ENCODE measurements at places on chromosomes 6 and 20.
A peak's percentile ranks its signal among the peaks of the same experiment; 100 is the strongest.

DNA sequence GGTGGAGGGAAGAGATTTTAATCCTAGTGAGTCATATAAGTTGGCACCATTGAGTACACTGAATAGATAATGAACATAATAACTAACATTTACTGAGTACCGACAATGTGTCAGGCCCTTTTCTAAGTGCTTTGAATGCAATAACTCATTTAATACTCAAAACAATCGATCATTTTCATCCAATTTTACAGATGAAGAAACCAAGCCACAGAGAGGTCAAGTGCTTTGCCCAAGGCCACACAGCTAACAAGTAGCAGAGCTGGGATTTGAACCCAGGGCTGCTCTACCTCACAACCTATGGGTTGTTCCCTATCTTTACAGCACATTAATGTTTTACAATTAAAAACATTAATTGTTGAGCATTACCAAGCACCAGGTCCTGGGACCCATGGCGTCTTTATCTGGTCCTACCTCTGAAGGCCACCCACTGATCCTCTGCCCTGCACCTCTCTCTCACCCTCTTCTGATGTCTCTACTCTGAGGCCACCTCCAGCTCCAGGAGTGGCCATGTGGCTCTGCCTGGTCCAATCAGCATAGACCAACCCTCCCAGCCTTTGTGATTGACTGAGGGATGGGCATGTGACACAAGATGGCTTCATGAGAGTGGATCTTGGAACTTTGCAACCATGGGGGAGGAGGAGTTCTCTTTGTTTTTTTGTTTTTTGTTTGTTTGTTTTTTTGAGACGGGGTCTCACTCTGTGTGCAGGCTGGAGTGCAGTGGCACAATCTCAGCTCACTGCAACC lies 83.9 kb downstream of the KCNB1 start:
- DNase-seq: no peak

GRCh38 chr20:8361006-8361652 lies 229.1 kb downstream of the PLCB1 start:
- peak; percentile 23 for DNase-seq

- no peak for DNase-seq
Observed at GRCh38 chr6:158476389-158476788, 83.5 kb upstream of the TMEM181 start.

GRCh38 chr20:13515796-13516558 lies 122.8 kb downstream of the TASP1 start:
- no peak for DNase-seq

DNA sequence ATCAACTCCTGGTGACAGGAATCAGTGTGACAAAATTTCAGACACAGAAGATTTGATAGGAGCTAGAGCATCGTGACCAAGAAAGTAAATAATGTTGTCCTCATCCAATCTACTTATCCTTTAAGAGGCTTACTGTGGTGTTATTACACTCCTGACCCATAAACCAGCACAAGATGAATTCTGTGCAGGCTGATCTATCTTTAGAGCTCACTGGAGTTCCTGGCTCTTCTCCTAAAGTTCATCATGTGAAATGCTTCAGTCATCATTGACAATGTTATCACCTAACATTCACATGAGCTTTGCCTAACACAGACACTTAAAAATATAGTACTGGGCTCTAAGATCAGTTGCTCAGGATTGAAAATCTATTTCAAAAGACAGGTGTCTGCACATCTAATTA lies 271.0 kb upstream of the HSF2 start:
- DNase-seq: no peak

DNA sequence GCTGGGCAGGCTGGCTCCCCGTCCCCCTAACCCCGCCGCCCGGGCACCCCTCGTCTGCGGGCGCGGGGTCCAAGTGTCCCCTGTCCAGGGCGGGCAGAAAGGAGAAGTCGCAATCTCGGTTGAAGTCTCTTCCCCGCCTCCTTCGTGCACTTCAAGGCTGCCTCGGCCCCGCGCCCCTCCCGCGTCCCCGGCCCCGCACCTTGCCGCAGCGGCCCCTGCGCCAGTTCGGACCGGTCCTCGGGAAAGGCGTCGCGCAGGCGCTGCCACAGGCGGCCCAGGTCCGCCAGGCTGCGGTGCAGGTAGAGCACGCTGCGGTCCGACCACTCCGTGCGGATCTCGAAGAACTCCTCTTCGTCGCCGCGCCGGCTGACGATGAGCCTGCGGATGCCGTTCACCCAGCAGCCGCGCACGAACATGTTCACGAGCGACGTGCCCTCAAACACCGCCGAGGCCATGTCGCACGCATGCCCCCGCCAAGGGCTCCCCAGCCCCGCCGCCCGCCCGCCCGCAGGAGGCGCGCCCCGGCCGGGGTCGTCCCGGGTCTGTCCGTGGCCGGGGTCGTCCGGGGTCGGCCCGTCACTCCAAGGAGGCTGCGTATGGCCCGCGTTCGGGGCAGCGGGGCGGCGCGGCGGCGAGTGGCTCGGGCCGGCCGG lies at the start of gene PXDC1:
TSS of gene PXDC1 (minus strand) at position 637 of the 653 bp plus-strand sequence. CDS start at position 455, 182 bp downstream.
- no peak for DNase-seq

- no peak for DNase-seq
Observed at GRCh38 chr6:117924690-117925089, 17.6 kb downstream of the SLC35F1 start.

DNA sequence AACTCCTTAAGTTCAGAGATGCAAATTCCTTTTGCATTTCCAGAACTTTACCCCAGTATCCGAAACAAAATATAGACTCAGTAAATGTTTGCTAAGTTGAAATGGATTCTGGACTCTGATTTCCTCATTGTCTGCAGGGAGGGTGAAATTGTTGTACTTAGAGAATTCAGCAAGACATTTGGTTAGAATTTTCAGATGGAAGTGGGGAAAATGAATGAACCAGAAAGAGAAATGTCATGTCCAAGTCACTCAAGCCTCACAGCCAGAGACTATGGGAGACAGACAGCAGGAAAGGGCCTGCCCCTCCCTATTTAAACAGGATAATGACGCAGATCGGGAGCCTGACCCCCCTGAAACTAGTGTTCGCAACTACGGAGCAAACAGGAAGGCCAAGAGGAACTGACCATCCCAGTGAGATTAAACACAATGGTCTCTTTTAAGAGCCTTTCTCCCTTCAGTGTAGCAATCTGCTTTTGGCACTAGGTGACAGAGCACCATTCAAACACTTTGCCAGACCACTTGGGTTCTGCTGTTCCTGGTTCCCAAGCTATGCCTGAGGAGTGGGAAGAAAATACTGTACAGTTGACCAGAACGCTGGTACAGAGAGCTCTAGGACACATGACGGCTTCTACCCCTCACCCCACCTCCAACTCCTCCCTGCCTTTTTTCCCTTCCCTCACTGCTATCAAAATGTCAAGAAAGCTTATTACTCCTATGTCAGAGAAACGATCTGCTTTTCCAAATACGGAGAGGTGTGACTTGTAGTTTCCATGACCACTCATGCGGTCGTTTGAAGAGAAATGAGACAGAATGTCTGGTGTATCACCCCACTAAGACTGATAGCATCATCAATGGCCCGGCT lies 13.7 kb downstream of the NEDD9 start:
- DNase-seq: no peak

DNA sequence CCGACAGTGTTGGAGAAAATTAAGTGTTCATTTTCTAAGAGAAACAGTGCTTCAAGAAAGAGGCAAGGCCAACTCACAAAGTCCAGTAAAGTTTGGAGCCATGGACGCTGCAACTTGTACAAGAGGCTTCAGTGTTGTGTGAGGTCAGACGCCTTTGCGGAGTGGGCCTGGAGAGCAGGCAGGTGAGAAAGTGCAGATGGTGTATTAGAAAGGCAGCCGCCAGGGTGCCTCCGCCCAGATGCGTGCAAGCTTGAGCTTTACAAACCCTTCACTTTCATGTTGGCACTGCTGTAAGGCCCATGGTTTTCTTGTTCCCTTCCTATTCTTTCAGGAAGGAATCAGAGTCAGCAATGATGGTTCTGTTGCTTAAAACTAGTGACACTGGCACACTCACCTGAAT lies 25.4 kb upstream of the EXOC2 start:
- DNase-seq: no peak

- DNase-seq: peak; percentile 30
Observed at GRCh38 chr6:148064406-148065134, 278.1 kb upstream of the SASH1 start.

DNA sequence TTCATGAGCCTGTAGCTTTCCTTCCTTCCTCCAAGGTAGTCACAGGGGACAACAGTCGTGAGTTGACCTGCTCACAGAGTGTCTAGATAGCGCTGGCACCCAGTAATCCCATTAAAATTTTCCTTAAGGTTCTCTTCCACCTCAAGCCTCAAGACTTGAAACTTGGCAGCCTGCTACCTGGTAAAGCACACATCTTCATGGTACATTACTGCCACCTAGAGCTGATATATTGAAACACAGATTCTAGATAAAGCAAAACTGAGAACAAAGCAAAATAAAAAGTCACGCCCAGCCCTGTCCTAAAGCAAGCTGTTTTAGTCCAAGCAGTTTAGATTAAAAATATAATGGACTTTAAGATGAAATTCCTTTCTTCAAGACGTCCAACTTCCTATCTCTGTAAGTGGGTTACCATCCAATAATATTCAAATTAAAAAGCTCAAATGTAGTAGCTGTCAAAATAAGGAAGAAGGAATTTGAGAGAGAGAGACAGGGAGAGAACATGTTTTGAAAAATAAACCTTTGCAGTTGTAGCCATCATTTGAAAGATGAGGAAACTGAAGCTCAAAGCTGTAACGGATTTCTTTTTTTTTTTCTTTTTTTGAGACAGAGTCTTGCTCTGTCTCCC lies 50.7 kb upstream of the CD83 start:
- peak; percentile 82 for DNase-seq

GRCh38 chr6:127415096-127415495 lies 44.1 kb downstream of the KIAA0408 start:
- DNase-seq: no peak

DNA sequence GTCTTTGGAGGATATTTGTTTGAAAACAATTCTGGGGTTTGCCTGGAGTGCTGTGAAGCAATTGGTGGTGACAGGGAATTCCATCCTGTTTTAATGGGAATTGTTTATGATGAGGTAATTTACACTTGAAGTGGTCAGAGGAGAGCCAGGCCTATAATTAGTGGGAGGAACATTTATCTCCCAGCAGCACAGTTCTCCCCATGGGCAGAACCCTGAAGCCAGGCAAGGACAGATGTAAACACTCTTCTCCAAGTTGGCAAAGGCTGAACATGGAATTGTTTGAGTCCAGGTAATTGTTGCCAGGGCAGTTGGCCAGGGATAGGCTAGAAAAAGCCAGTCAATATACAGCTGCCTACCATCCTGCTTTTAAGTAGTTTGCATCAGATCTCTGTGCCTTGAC lies 789.7 kb downstream of the FRK start:
- DNase-seq: no peak

- no peak for DNase-seq
Observed at GRCh38 chr6:100100776-100101175, 106.8 kb upstream of the MCHR2 start.

DNA sequence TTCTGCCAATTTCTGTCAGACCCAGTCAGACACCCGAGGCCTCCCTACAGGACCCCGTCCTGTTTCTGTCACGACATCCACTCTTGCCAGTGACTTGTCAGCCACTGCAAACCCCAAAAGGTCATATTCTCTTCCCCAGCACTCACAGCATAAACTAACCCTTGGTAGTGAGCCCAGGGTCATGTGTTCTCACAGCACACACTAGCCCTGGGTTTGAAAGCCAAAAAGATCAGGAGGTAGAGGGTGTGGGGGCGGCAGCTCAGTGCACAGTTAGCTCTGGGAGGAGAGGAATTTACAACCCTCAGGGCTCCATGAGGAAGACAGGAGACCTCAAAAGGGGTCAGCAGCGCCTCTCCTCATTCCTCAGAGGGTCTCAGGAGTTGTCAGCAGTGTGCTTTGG lies 9.9 kb upstream of the SNX9 start:
- DNase-seq: no peak

DNA sequence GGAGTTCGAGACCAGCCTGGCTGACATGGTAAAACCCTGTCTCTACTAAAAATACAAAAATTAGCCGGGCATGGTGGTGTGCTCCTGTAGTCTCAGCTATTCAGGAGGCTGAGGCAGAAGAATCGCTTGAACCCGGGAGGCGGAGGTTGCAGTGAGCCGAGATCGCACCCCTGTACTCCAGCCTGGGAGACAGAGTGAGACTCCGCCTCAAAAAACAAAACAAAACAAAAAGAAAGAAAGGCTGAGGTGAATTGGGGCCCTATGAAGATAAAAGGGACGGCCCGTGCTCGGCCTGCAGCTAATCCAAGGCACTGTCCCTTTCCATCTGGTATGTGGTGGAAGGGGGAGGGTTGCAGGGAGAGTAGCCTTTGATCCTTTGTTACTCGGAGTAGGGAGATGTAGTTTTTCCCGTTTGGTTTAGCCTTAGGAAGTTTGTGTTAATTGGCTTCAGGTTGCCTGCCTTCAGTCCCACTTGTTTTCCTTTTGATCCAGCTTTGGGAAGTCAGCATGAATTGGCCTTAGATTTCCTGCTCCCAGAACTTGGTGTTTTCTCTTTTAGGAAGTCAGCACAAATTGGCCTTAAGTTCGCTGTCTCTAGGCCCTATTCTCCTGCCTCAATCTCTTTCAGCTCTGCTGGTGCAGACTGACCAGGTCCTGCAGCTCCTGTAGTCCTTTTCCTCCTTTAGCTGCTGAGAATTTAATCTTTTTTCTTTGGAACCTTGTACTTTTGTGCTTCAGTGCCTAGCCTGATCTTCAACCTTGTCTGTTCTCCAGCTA lies 36.1 kb upstream of the PAQR8 start:
- no peak for DNase-seq

DNA sequence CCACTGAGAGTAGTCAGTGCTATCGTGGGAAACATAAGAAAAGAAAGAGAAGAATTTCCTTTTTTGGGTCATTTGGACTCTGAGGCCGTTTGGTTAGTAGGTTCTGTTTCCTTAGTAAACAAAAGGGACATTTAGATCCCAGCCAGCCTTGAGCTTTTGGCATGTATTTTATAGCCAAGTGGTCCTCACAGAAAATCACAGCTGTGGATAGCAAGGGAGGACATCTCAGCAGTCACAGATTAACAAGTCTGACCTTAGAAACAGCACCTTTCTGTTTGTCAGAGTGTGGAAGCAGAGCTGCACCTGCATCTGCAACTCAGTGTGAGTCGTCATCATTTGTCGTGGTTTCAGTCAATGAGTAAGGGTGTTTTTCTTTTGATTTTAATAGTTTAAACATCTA lies 40.5 kb downstream of the FAM120B start:
- DNase-seq: no peak

DNA sequence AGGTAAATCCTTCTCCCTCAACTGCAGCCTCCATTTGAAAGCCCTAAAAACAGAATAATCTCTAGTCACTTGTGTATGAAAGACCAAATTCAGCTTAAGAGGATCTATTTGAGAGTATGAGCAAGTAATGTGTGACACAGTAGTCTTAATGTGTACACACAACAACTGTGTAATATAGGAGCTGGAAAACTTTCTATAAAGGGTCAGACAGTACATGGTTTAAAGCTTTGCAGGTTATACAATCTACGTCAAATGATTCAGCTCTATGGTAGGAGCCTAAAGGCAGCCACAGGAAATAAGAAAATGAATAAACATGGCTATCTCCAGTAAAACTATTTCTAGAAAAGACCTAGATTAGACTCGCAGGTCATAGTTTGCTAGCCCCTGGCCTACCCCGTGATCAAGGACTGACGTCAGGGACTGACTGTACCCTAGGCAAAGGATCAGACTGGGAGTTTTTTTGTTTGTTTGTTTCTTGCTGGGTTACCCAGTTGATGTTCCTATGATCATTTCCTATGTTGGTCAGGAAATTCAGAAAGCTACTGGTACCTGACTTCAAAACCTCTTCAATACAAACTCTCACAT lies 39.7 kb downstream of the BTBD9 start:
- no peak for DNase-seq

GRCh38 chr6:39800034-39801032 lies 8.2 kb downstream of the DAAM2 start:
- DNase-seq: no peak
